IMR-90 (cell line): ENCODE measurements at places on chromosomes 1 and 21. TPM values are rescaled to one million over a fixed set of nuclear protein-coding genes. Genes with fewer than 3 reads are reported as not detected.
A peak's percentile ranks its signal among the peaks of the same experiment; 100 is the strongest.

GRCh38 chr1:203351037-203351625 lies at the start of gene FMOD:
Gene FMOD (minus strand): TSS chr1:203351122. CDS start chr1:203348270, 2,852 bp downstream.
- peak; percentile 46 for DNase-seq

- DNase-seq: peak; percentile 53
Observed at GRCh38 chr1:207049974-207050391, 1.0 kb downstream of the YOD1 start.

The PTGFR gene
- 1.1 and 1.7 TPM in 2 replicates for polyA plus RNA-seq

- no peak for DNase-seq
Observed at GRCh38 chr21:34935452-34935851, 113.7 kb downstream of the RUNX1 start.

- no peak for DNase-seq
Observed at GRCh38 chr21:16426936-16427335, 697.2 kb downstream of the USP25 start.

- no peak for DNase-seq
Observed at GRCh38 chr1:180234369-180235076, 4.5 kb downstream of the LHX4 start.

The CNR2 gene
- polyA plus RNA-seq: not detected in 2 replicates

- peak; percentile 97 for DNase-seq
Observed at GRCh38 chr1:26284597-26285347, 4.9 kb downstream of the SH3BGRL3 start.

The SLC1A7 gene
- polyA plus RNA-seq: 0.05 and 0.06 TPM in 2 replicates

- DNase-seq: no peak
Observed at GRCh38 chr1:221302810-221303209, 423.6 kb downstream of the HLX start.

GRCh38 chr1:8122160-8122476 lies 96.0 kb upstream of the ERRFI1 start:
- DNase-seq: peak; percentile 60

DNA sequence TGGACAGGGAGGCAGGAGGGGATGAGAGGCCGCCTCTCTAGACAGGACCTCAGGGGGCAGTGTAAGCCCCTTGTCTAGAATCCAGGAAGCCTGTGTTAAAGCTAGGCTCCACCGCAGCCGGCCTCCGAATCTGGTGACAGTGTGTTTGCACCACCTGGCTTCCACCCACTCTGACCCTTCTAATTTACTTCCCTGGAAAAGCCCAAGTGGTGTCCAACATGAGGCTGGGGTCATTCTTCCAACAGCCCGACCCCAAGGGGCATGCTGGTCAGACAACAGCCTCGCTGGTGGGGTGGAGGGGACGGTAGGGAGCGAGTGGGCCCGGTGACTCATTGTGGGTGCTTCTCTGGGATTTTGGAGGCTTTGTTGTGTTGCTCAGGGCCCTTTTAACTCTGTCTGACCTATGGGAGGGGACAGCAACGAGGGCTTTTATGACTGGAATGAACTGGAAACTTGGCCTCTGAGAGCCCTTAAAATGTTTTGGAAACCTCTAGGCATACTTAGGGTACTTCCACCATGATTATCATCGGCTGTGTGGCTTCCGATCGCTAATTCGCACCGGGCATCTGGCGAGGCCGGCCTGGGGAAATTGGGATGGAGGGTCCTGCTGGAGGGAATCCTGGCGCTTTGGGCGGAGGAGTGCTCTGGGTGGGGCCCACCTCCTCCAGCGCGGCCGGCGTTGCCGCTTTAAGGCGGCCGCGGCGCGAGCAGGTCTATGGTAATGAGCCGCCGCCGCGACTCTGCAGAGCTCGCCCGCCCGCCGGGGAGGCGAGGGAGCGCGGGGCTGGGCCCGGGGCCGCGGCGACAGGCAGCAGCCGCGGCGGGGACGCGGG lies at the start of gene CELSR2:
Gene CELSR2, plus strand, starts transcription at position 743 of the 833 bp plus-strand sequence. CDS start 541 bp downstream, outside the sequence.
- DNase-seq: peak; percentile 54

GRCh38 chr1:159908031-159908940 lies 8.3 kb upstream of the CFAP45 start:
- DNase-seq: no peak

The ACOT11 gene
- polyA plus RNA-seq: 2.7 and 3.1 TPM in 2 replicates

- no peak for DNase-seq
Observed at GRCh38 chr1:89673251-89673650, 40.3 kb downstream of the LRRC8C start.

GRCh38 chr1:8943498-8944405 lies 1.9 kb upstream of the CA6 start:
- no peak for DNase-seq

GRCh38 chr21:36354918-36355680 lies 30.1 kb upstream of the CHAF1B start:
- DNase-seq: no peak

DNA sequence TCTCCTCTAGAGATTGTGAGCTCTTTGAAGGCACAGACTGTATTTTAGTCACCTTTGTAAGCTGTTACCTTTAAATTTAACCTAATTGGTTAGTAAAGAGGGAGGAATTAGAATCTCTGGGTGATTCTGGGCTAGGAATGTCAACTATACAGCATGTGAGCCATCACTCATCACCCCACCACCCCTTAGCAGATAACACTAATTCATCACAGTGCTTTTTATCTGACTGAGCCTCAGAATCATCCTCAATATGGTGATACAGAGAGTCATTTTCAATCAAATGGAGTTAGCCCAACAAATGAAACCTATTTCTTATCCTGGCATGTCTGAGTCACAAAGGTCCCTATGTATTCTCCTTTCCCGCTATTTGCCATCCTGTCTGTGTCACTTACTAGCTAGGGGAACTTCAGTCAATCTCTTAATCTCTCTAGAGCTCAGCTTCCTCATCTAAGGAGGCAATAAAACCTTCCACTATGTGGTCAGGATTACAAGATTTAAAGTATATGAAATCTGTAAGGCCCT lies 13.3 kb downstream of the KCNJ10 start:
- no peak for DNase-seq

GRCh38 chr1:37631036-37631435 lies 3.7 kb downstream of the RSPO1 start:
- no peak for DNase-seq

The DMBX1 gene
- polyA plus RNA-seq: not detected in 2 replicates

The PTPN7 gene
- polyA plus RNA-seq: 0.05 TPM in 1 of 2 replicates, not detected in the other

- peak; percentile 80 for DNase-seq
Observed at GRCh38 chr1:22861764-22862440, 110.8 kb downstream of the LACTBL1 start.

- DNase-seq: no peak
Observed at GRCh38 chr1:221736714-221737113, 5.2 kb downstream of the DUSP10 start.

DNA sequence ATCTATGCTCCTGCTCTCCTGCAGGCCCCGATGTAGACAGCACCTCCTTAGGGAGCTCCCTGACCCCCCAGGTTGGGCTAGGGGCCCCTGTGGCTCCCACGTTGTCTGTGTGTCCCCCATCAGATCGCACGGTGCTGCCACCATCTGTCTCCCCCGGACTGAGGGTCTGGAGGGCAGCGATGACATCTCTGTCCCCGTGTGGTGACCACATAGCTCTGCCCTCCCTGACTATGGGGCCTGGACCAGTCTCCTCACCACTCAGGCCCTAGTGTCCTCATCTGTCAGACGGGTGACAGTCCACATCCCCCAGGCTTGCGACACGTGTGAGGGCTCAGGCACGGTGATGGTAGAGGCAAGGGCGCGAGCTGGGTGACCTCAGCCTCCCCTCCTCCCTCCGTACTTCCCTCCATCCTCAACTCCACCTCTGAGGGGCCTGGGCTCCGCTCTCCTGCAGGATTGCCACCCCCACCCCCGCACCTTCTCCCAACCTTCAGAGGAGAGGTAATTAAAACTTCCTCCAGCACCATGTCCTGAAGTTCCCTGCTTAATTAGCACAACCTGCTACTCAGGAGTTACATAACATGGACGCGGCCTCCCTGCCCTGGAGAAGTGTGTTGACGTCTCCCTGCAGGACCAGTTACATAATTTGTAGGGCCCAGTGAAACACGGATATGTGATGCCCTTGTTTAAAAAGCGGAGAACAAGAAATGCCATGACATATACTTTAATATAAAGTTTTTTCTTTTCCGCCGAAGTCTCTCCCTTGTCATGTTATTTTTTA lies 288.2 kb downstream of the PTPRU start:
- no peak for DNase-seq

DNA sequence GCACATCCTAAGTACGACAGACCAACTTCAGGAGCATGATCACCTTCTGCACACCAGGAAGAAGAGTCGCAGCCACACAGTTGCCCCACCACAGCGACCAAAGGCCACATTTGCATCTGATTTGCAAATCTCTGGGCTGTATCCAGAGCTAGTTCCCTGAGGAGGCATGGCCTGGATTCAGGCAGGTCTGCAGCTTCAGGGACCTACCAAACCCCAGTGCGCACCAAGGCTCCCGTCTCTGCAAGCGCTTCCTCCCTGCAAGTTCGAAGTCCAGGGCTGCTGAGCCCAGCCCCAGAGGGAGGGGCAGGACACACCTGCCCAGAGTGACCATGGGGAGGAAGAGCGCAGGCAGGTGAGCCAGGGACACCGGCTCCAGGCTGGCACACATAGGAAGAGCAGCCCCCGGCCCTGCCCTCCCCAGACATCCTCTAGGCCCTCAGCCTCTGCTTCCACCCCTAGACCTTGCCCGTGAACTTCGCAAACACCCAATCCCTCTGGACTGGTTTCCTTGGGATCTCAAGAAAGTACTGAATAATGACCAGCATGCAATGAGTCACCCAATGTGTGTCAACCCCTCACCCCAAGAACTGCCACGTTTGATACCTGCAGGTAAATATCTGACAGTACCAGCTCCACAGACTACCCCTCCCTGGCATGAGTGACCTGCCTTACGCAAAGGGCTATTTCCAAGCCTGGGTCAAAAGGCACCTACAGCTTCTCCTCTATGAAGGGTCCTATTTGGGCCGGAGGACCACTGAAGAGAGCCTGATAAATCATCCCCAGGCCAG lies 36.8 kb downstream of the CASZ1 start:
- no peak for DNase-seq

DNA sequence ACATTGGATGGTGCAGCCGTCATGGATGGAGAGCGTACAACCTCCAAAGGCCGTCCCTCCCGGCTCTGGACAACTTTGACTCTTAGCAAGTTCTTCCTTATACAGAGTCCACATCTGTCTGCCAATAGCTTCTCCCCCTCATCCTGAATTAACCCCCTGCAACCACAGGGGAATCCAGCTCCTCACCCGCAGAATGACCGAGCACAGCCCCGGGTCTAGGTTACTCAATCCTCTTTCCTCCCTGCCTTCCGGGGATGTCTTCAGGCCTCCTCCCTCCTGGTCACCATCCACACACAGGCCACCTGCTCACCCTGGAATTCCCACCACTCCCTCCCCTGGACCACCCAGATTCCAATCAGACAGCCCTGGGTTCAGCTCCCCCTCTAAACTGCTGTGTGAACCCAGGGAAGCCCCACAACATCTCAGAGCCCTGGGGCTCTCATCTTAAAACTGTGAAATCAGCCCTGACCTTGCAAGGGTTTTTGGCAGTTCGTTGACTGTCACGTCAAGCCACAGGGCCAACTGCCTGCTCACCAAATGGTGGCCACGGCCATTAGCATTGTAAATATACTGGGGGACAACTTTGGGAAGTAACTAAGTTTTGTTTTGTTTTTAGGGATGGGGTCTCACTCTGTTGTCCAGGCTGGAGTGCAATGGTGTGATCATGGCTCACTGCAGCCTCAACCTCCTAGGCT lies 54.2 kb downstream of the HSPG2 start:
- DNase-seq: no peak

The FAM177B gene
- polyA plus RNA-seq: not detected in 2 replicates

DNA sequence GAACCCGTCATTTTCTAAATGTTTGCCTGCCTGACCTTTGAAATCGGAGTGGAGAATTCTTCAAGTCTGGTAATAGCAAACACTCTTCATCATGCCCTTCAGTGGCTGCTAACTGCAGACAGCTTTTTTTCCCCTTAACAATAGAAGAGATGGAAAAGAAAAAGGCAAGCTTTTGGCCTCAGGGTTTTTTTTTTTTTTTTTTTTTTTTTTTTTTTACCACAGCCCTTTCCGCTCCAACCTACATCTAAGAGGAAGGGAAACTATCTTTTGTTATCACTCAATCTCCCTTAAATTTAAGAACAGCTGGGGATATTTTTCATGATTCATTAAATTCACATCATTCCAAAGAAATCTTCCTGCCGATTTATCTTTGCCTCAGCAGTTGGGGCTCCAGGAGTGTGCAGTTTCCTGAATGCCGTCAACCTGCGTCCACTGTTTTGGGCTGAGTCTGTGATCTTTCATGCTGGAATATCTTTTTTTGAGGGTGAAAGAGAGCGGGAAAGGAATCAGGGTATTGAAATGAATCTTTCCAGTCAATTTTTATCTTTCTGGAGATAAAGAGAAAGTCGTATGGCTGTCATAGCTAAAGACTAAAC lies 144.5 kb upstream of the SMYD2 start:
- no peak for DNase-seq

DNA sequence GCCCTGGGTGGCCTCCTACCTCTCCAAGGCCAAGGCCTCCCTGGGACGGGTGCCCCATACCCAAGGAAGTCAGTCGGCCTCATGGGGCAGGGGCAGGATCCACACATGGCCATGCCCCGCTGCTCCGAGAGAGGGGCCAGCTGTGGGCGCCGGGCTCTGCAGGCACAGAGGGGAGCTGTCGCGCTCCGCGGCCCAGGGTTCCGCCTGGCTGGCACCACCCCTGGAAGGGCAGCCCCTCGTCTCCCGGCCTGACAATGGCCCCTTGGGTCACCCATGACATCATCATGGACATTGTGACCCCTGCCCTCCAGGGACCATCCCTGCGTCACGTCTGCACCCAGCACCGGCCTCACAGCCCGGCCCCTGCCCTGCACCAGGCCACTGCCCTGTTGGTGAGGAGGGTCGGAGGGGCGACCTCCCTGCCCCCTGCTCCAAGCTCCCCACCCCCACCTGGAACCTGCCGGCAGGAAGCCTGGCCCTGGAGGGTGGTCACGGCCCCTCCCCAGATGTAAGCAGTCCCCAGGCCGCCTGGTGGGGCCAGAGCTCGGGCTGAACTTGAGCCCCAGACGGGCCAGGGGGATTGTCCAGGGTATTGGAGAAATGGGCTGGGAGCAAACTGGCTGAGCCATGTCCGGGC lies 5.8 kb downstream of the TTLL10 start:
- DNase-seq: no peak

The SLC35F3 gene
- 0.16 and 0.17 TPM in 2 replicates for polyA plus RNA-seq

- DNase-seq: peak; percentile 6
Observed at GRCh38 chr1:230350208-230350921, 75.8 kb downstream of the PGBD5 start.

GRCh38 chr1:52641307-52641706 lies 8.3 kb downstream of the SHISAL2A start:
- DNase-seq: no peak

- DNase-seq: no peak
Observed at GRCh38 chr1:5982868-5983267, 9.4 kb downstream of the NPHP4 start.

- DNase-seq: no peak
Observed at GRCh38 chr1:201741763-201742342, 87.1 kb upstream of the IPO9 start.

DNA sequence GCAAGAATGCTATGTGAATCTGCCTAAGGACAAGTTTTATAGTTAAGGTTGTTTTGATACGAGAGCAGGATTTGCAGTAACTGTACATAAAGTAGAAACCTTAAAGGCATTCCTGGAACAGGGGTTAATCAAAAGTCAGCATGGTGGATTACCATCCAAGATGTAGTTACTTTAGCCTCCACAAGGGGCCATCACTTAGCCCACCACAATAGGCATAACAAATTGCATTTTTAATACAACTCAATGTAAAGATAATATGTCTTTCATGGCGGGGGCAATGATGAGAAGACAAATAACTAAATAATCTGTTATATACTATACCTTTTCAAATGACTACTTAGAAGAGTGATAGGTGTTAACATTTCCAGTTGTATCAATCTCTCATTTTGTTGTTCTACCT lies 611.2 kb upstream of the ADGRL4 start:
- DNase-seq: no peak

The MEGF6 gene
- 4.1 and 5.4 TPM in 2 replicates for polyA plus RNA-seq

GRCh38 chr1:214455479-214455878 lies 95.9 kb downstream of the PTPN14 start:
- DNase-seq: no peak
